Right kidney (tissue), 9 donors: ENCODE measurements at places on chromosomes 2 and 18.

DNA sequence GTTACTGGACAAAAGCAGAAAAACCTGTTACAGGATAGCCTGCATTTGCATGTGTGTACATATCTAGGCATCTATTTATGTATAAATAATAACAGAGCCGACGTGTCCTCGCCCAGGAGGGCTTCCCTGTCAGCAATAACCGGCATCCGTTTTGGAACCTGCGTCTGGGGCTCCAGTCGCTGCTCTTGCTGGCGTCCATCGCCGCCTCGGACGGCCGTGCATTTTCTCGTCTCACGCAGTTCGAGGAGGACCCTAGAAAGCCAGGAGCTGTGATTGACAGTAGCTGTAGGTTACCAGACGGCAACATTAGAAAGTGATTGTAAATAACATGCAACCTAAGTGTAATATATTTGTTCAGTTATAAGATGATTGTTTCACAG, 132.6 kb downstream of the NFATC1 start:
- no peak for DNase-seq

- DNase-seq, result no peak
Observed at GRCh38 chr2:218216336-218216673, 684 bp upstream of the ARPC2 start.

DNA sequence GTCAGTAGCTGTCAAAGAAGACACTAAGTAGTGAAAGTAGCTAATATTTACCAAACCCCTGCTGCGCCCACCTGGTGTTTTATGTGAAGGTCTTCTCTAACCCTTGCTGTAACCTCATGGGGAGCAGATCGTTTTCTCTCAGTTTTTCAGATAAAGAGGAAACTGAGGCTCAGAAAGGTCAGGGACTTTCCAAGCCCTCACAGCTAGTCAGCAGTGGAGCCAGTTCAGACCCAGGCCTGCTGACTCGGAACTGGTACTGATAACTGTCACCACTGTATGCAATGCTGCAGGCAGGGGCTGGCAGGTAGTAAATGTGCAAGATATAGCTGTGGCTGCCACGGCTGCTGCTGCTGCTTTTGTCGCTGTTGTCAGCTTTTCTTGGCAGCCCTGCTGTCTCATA, 69.1 kb downstream of the LRRFIP1 start:
- no peak for DNase-seq

DNA sequence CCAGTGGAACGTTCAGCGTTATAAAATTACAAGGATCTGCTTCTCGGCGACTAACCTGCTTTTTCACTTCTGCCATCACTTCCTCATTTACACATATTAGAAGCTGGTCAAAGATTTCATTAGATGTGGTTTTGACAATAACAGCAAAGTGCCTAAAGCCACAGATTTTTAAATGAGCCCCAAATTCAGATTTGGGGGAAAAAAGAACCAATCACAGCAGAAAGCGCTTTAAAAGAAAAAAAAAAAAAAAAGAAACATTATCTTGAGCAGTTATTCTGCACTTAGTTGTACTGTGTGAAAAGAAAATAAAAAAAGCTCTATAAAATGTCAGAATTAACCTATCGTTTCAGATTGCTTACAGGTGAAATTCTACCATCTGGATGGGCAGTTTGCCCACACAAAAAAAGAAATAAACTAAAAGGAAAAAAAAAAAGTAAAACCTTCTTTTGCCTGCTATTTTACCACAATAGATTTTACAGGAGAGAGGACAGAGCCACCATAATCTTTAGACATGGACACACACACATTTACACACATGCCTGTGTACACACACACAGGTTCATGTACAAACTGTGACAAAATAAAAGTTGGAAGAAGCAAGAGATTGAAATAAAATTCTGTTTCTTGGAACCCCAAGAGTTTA, 167.2 kb downstream of the TCF4 start:
- DNase-seq, result no peak

DNA sequence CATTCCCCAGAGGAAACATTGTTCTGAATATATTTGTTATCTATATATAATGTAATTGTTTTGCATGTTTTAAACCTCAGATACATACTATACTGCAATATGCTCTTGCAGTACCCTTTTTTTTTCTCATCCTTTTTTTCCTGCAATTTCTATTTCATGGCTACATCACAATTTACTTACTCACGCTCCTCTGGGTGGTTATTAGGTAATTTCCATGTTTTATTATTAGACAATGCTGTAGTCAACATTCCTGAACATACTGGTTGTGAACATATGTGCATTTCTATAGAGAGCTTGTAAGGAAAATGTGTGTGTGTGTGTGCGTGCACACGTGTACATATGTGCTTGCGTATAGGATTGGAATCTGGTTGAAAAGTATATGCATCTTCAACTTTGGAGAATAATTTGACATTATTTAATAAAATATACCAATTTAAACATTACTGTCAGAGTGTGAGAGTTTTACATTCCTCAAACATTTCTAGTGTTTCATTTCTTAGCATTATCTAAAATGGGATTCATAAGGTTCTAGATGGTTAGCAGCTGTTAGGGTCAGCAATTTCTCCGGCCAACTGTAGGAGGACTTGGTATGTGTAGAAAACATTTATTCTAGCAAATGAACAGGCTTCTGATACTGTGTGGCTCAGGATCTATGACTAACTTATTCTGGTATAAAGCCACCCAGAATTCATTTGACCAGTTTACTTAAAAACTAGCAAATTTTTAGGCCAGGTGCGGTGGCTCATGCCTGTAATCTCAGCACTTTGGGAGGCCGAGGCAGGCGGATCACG, 22.4 kb downstream of the NCOA1 start:
- no peak for DNase-seq

GRCh38 chr2:143684551-143685320, 555.5 kb downstream of the ARHGAP15 start:
- DNase-seq, result peak; percentile 52

GRCh38 chr2:178550352-178550751, 70.1 kb downstream of the PLEKHA3 start:
- no peak for DNase-seq

DNA sequence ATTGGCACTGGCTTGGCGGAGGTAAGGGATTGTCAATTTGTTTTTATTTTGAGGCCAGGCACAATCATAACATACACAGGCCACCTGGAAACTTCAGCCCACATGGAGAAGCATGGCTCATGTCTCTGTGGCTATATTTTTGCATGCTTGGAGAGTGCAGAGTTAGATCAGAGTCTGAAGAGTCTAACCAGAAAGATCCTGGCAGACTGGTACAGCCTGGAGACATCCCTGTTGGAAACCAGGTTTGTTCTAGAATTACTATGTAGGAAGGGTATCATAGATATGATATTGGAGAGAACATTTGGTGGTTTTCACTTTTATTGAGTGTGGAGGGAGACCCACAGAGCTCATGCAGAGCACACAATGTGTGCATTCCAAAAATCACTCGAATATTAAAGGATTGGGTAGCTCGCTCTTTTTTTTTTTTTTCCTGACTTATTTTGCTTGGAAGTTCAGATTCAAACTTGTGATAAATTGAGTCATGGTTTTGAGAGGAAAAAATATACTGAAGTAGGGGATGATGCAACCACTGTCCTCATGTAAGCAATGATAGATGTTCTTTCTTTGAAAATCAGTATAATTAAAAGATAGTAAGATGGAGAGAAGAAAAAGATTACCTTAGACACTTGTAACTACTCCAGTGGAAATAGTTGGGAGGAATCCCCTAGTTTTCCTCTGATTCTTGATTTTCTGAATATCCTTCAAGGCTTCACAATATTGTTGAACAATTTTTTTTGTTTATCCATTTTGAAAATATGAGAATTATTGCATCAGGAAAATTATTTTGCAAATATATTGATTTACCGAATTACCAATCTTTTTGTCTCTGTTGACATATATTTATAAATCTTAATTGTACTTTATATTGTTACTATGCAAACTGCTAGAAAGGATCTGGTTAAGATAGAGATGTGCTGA, 185.7 kb upstream of the ZEB2 start:
- no peak for DNase-seq

DNA sequence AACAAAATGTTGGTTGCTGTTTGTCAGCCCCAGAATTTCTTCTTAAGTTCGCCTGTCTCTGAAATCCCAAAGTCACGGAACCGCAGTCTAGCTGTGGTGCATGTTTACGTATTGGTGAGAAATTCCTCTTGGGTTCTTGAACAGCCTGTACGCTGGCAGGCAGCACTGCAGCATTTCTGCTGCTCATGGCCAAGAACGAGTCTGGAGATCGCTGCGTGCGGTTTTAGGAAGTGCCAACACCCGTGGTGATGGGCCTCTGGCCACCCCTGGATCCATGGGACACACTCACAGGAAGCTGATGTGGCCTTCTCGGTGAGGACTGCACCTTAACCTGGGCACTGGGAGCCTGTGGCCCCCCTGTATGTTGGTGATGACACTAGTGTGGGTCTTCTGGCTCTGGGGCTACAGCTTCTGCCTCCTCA, 23.7 kb downstream of the ASB1 start:
- no peak for DNase-seq

DNA sequence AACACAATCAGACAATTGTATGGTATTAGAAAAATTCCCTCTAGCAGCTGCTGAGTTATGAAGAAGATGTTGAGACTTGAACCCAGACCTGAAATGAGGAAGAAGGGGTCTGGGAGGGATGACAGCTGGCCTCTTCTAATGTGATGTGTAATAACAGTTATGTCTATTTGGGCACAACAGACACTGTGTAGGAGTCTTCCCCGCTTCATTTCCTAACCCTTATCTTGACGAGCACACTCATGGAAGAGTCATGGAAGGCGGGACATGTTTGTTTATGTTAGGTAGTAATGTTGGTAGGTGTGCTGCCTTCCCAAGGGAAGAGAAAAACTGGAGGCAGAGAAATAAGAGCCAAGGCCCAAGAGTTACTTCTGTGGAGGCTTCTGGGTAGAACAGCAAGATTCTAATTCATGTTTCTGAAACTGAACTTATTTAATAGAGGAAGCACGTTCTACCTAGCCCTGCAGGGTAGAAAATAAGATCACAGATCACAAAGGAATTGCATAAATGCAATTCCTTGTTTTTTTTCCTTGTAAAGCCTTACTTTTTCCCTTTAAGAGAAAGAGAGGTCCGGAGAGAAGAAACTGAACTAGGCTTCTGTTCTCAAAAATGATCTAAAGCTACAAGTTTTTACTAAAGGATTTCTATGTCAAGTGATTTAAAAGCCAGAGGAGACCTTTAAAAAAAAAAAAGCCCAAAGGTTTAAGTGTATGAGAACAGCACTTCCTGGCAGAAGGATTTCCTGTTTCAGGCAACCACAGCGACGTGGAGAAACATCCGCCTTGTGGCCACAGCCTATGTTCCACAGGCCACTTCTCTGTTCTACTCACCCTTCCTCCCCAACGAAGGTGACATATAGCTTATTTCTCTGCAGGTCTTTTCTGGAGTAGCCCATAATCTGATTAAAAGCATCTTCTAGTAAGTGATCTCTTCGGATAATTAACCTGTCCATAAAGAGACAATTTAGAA, 68.5 kb upstream of the STK17B start:
- no peak for DNase-seq

- DNase-seq, result no peak
Observed at GRCh38 chr2:230347659-230348305, 20.8 kb downstream of the SP140L start.

DNA sequence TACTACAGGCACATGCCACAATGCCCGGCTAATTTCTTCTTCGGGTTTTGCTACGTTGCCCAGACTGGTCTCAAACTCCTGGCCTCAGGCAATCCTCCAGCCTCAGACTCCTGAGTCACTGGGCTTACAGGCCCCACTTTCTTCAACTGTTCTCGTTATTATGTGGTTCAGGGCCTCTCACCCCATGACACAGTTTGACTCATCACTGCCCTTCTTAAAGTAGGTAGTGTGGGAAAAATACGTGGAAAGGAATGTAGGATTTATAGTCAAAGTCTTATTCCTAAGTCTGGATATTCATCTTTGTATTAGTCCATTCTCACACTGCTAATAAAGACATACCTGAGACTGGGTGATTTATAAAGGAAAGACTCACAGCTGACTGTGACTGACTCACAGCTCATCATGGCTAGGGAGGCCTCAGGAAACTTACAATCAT, 19.4 kb downstream of the CENPA start:
- no peak for DNase-seq

DNA sequence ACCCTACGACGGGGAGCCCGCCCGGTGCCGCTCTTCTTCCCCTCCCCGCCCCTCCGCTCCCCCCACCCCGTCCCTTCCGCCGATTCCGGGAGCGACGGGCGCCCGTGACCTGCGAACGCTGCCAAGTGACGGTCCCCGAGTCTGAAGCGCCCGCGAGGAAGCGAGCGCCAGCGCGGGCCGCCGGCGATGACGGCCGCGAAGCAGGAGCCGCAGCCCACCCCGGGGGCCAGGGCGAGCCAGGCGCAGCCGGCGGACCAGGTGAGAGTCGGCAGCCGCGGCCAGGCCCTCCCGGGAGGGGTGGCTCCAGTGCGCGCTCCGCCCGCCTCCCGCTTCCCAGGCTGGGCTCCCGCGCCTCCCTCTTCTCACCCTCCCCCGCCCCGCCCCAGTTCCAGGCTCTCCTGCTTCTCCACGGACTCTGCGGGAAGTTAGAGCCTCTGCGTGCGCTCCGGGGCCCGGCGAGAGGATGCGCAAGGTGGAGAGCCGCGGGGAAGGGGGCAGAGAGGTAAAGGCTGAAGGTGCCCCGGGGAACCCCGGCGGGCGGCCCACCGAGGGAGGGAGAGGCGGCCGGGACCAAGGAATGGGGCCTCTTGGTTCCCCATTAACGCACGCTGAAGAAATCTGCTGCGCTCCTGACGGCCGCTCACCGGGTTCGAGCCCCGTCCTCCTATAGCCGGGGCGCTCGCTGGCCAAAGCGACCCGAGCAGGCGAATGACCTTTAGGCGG, 719.5 kb downstream of the DPP10 start:
- DNase-seq, result peak; percentile 76

DNA sequence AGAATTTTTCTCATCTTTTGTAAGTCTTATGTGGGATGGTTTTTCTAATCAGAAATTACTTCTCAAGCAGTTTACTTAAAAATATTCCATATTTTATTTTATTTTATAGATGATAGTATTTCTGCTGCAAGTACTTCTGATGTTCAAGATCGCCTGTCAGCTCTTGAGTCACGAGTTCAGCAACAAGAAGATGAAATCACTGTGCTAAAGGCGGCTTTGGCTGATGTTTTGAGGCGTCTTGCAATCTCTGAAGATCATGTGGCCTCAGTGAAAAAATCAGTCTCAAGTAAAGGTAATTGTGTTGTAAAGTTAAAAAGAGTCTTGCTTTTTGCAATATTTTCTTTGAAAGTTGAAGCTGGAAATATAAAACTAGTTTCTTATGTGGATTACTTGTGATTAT, 76.2 kb downstream of the EML4 start:
- DNase-seq, result no peak

DNA sequence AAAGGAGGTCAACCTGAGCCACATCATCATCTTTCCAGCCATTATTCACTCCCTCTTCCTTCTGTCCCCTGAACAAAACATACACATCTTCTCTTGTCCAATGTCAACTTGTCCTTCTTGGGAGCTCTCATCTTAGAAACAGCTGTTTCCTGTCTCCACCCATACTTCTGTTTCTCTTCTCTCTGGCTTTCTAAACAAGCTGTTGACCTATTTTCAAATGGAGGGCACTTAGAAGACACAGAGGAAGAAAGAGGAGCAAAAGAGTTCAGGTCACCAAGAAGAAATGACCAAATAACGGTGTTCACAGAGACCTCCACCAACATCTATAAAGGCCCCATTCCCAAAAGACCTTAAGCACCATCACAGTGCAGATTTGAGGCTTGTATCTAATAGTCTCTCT, 355.9 kb upstream of the HNRNPA3 start:
- DNase-seq, result no peak

- no peak for DNase-seq
Observed at GRCh38 chr2:223197046-223197445, 145.1 kb downstream of the KCNE4 start.

GRCh38 chr2:178999476-178999875, 50.5 kb downstream of the CCDC141 start:
- DNase-seq, result no peak

GRCh38 chr2:230205034-230205433, 14.8 kb downstream of the SP110 start:
- no peak for DNase-seq
